ENCODE measurements at places on chromosomes 4 and X.

DNA sequence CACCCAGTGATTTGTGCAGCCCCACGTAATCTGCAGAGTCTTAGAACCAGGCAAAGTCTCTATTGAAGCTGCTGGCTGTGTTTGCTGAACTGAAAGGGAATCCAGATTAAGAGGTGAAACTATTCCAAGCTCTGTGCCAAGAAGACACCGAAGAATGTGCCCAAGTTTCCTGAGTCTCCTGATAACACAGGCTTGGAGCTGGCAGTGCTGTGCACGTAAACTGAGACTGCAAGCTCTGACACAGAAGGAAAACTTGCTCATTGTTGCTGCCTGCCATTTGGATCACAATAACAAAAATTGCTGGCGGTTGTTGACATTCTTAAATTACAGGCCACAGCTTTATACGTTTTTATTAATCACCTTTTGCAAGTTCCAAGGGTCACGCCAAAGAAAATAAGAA lies 60.2 kb upstream of the VCX3B start:
- DNase-seq = no peak

GRCh38 chrX:39169976-39170375 lies 368.7 kb downstream of the MID1IP1 start:
- DNase-seq = no peak

- no peak for DNase-seq
Observed at GRCh38 chr4:151522866-151523519, 114.0 kb downstream of the FHIP1A start.

DNA sequence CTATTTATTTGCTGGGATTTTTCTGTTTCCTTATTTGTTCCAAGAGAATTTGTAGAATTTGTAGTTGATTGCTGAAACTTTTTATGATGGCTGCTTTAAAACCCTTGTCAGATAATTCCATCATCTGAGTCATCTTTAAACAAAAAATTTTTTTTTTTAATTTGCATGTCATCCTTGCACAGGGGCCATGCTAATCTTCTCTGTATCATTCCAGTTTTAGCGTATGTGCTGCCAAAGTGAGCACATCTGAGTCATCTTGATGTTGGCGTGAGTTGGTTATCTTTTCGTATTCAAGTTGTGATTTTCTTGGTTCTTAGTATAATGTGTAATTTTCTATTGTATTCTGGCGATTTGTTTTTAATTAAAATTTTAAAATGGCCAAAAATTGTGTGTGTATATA lies 18.7 kb upstream of the ZNF157 start:
- no peak for DNase-seq

DNA sequence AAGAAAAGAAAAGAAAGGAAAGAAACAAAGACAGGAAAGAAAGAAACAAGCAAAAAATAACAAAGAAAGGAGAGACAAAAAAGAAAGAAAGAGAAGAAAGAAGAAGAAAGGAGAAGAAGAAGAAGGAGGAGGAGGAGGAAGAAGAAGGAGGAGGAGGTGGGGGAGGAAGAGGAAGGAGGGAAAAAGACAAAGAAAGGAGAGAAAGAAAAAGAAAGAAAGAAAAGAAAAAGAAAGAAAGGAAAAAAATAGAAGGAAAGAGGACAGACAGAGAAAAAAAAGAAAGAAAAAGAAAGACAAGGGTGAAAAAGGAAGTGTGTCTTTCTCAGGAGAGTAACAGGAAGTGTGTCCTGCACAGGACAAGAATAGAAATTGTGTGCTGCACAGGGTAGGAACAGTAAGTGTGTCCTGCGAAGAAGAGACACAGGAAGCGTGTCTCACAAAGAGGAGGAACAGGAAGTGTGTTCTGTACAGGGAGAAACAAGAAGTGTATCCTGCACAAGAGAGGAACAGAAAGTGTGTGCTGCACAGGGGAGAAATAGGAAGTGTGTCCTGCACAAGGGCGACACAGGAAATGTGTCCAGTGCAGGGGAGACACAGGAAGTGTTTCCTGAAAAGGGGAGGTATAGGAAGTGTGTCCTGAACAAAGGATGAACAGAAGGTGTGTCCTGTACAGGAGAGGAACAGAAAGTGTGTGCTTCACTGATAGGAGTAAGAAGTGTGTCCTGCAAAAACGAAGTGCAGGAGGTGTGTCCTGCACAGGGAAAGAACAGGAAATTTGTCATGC lies 101.2 kb downstream of the ARSF start:
- no peak for DNase-seq

- peak; percentile 2 for DNase-seq
Observed at GRCh38 chrX:77446029-77446585, 1.1 kb upstream of the FGF16 start.

DNA sequence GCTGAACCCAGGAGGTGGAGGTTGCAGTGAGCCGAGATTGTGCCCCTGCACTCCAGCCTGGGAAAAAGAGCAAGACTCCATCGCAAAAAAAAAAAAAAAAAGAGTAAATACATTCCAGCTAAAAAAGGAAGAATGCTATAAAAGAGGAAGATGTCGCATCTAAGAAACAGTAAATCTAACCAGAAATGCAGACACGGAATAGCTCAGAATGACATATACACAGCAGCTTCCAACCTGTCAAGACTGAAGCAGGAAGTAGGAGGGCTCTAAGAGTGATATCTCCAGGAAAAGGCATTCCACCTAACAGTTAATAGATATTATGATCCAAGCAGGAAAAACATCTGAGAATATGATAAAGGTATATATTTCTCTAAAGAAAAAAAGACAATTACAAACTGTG lies 16.0 kb downstream of the CLOCK start:
- DNase-seq = no peak

DNA sequence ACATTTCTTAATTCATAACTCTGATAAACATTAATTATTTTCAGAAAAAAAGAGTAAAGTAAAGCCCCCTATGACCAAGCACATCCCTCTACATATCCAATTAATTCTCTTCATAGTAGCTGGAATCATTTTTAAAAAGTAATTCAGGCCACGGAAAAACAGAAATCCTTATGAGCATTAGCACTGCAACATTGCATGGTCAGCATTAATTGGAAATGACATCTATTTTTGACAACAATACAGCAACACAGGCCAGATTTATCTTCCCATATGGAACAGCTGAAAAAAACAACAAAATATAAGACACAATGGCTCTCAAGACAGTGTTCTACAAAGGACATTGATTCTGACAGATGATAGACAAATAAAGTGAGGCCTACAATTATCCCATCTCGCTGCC lies 236.6 kb downstream of the TMA16 start:
- DNase-seq = no peak

DNA sequence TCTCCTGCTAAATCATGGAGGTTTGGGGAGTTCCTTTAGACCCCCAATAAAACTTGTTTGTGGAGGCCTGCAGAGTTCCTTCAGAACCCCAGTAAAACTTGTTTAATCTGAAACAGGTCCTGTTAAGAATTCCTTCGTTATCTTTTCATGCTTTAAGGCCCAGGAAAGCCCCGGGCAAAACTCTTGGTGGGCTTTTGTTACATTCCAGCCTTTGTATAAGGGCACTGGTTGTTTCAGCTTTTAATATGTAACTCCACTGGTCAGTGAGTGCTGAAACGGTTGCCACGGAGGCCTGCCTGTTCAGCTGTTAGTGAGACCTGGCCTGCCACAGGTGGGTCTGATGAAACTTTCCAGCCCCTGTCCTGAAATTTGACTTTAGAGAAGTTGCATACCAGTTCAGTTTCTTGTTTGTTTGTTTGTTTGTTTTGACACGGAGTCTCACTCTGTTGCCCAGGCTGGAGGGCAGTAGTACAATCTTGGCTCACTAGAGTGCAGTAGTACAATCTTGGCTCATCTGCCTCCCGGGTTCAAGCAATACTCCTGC lies 12.4 kb upstream of the DHRSX start:
- DNase-seq = no peak

- DNase-seq = no peak
Observed at GRCh38 chrX:39602195-39602594, 495.6 kb downstream of the BCOR start.

Measured in activated CD4-positive, alpha-beta T cell treated with anti-CD3 and anti-CD28 coated beads, Interleukin-2, Interleukin-4, amounts not matched to agents 100 ng/mL and 50 ng/mL, durations not matched to agents 16 hours and 8 hours (primary cell).